ENCODE measurements at places on chromosomes 1 and 21.

GRCh38 chr21:42124081-42124480, 53.0 kb downstream of the UMODL1 start:
- no peak for DNase-seq

GRCh38 chr1:46749921-46750404, 31.0 kb upstream of the EFCAB14 start:
- no peak for DNase-seq

DNA sequence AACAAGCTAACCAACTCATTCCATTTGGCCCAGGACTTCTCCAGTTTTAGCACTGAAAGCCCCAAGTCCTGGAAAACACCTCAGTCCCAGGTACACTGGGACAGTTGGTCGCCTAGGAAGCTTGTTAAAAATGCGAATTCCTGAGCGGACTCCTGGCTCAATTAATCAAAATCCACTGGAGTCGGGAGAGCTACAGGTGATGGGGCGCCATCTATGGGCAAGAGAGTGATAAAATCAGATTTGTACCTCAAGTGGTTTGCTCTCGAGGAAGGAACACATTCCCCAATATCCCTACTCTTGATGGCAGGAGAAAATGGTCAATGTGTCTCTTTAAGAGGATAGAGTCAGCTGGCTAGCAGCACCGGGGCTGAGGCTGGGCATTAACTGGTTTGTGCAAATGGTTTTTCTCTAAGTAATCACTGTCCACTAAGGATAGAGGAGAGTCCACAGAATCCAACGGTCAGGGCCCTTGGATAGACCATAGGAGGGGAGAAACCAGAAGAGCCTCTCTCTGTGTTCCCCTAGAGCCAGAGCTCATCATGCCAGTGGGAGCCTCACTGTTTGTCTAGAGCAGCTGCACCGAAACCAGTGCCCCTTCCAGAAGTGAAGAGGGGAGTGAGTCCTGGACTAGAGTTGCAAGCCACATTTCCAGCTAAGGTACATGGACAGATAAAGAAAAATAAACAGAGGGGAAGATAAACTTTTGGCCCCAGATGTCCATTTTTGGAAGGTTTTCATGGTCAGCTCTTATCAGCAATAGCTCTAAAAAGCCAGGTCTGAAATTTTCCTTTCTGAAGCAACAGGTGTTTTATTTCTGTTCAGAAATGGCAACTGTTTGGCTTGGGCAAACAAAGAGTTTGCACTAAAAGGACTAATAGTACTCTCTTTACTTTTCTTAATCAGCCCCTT, 148.5 kb downstream of the TENT5C start:
- DNase-seq: peak; percentile 58

DNA sequence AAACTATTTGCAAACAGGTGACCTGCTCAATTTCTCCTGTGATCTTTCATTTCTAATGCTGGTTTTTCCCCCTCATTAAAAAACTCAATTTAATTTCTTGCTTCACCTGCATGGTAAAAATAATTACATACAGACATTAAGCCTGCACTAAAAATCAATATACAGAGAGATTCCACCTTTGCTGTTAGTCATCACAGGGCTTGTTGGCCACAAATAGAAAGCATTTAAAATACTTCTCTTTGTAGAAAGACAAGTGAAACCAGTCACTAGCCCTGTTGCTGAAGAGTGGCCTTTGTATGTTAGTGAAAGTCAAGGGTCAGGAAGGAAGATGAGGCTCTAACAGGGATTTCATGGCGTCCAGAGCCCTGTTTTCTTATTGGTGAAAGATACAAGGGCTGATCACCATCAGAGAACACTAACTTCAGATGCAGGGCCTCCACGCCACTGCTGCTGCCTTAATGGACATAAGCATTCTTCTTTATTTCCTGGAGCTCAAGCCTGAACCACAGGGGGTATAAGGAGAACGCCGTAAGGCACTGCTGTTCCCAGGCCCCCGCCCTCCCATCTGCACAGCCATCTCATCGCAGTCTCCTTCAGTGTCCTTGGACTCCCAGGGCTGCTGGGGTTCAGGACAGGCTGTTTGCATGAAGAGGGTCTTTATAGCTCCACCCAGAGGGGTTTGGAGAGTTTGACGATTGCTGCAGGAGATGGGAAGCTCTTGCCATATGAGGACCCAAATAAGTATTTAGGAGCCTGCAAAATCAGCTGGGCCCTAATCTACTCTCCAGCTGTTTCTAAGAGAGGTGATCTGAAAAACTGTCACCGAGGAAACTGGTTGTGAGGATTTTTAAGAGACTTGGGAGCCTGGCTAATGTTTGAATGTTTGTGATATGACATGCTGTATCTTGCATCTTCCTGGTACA, 117.3 kb upstream of the IRF2BP2 start:
- DNase-seq: no peak

- no peak for DNase-seq
Observed at GRCh38 chr1:2777424-2778219, 23.9 kb downstream of the TTC34 start.

- peak; percentile 82 for DNase-seq
Observed at GRCh38 chr1:115251856-115252255, 86.2 kb downstream of the NGF start.

DNA sequence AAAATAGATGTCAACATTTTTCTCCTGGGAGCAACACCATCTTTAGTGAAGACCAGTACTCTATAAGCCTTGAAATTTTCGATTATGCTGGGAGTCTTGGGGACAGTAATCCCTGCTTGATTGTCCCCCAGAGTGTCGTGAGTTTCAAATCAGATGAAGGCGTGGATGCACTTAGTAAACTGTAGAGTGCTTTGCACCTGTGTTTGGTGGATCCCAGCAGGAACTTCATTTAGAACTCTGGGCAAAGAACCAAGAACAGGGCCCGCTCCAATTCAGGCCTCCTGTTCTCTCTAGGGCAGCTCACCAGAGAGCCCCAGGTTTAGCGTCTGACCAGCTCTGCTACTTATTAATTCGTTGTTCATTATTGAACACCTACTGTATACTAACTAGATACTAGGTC, 1.5 kb downstream of the GPX7 start:
- no peak for DNase-seq

DNA sequence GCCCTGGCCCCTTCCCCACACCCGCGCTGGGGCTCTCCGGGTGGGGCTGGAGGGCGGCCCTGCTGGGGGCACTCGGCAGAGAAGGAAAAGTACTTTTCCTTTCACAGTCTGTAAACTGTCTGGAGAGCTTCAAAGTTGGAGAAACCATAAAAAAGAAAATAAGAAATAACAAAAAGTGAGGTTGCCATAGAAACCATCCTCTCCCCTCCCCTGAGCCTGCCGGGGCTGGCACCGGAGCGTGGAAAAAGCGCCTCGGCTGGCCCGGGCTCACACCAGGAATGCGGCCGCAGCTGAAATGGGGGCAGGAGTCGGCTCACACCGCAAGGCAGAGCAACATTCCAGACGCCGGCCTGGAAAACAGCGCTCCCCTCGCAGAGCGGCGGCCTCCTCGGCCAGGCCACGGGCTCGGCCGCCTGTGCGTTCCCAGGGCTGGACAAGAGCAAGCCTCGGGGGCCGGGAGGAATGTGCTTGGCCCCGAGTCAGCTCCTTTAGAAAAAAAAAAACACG, 69.2 kb downstream of the MORN1 start:
- DNase-seq: peak; percentile 31

- no peak for DNase-seq
Observed at GRCh38 chr1:188270497-188270896, 1441.7 kb downstream of the PLA2G4A start.

Data from HT1080 (cell line).